Activated T-helper 1 cell treated with anti-CD3 and anti-CD28 coated beads, Interleukin-2, amount 50 U/mL, for 16 hours (primary cell): ENCODE measurements at places on chromosomes 7 and 10.

GRCh38 chr7:133975130-133975529 is 152.0 kb upstream of the LRGUK start:
- no peak for DNase-seq

DNA sequence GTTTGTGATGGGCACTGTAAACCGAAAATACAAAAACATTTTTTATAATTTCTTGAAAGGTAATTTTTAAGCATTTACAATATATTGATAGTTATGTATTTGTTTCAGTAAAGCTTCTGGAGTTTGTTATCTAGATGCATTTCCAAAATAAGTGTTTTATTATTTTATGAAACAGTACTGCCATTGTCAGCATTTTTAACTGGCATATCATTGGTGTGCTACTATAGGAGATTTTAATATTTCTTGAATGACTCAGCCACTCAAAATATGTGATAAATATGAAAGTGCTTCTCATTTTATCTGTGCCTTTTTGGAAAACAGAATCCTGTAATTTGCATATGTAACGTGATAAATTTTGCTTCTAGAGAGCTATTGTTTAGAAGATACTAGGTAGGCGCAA is 97.9 kb downstream of the ANKIB1 start:
- DNase-seq = no peak

DNA sequence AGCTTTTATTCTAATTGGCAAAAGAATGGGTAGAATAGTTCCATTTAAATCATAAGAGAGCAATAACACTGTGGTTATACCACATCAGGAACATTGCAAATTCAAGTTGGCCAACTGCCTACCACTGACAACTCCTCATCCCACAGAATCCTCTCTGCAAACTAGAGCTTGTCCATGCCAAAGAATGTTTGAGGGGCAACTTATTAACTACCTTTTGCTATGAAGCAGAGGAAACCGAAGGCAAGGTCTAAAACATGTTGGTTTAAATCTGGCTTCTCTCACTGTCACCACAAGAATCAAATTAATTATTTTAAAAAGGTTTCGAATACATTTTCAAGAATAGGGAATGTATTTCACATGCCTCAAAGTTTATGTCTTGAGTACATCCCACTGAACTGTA is 36.0 kb downstream of the RHOBTB1 start:
- DNase-seq = no peak

DNA sequence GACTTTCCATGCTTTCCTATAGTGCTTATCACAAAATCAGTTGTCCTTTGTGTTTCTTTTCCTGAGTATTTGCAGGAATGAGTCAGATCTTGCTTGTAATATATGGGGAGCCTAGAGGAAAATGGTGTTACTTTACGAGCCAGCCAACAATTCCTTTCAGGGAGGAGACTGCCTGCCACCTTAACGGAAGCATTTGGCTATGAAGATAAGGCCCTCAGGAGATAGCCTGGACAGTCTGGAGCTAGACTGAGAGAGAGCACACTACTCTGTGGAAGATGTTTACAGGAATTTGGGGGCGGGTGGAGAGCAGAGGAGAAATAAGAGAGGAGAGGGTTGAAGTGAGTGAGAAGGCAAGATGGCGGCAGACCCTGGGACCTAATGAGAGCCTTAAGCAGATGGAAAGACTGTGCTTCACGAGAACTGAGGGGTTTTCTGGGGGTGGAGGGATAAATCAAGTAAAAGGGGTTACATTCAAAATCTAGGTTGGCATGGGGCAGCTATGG is 126.3 kb downstream of the SNX10 start:
- no peak for DNase-seq

DNA sequence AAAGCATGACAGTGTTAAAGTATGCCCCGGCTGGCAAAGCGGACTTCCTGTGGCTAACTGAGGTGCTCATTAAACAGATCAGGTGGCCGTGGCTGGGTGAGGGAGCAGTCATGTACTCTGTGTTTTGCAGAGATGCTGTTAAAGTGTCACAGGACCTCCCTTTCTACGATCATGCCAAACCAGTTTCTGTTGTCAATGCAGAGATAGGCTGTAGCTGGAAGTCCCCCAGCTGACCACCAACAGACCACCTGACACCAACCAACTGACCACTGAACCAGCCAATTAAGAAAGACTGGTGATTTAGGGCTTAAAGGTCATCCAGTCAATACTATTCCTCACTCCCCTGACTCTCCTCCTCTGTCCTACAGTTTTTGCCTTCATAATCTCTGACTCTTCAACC is 431.1 kb upstream of the LRGUK start:
- no peak for DNase-seq

GRCh38 chr10:132498562-132499366 is 38.8 kb upstream of the INPP5A start:
- no peak for DNase-seq

- DNase-seq = no peak
Measured at GRCh38 chr7:111931016-111931517, 275.1 kb downstream of the DOCK4 start.

- DNase-seq = no peak
Measured at GRCh38 chr10:132438091-132439024, 41.4 kb downstream of the PWWP2B start.

DNA sequence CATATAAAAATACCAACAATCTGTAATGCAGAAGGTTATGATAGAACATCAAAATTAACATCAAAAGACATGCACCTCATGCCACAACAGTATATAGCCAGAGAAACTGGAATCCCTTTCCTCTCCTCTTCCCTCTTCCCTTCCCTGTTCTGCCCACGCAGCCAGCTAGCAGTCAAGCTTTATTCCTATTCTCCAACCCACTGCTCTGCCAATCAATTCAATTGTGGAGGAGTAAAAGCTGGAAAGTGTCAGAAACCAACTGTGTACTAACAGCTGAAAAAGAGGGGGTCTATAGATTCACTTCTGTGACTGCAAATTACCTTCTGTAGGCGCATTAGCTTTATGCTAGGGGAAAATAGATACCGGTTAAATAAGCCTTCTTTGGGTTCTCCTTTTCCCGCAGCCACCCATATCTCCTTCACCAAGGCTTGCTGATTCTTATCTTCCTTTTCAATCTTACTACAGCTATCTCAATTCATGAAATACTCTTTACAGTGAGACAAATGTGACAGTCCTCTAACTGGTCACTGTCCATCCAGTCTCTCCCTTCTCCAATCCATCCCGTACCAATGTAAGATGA is 16.3 kb downstream of the ABI1 start:
- DNase-seq = no peak

- no peak for DNase-seq
Measured at GRCh38 chr10:142371-142770, 7.1 kb downstream of the ZMYND11 start.

- no peak for DNase-seq
Measured at GRCh38 chr10:71065659-71066058, 146.7 kb upstream of the UNC5B start.

DNA sequence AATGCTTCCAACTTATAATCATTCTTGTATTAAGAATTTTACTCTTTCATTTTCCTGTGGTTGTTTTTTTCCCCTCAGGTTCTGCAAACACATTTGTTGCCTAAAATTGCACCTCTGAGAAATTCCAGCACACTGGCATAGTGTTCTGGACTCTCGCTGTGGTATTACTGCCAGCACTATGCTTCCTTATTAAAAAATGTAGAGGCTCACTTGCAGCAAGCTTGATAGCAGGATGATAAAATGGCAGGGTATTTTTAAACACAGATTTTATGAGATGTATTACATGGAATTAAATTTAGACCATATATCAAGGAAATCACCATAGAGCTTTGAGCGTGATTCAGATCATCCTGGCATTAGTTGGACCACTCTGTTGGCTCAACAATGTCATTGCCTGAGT is 416.7 kb upstream of the AKR1E2 start:
- DNase-seq = no peak

DNA sequence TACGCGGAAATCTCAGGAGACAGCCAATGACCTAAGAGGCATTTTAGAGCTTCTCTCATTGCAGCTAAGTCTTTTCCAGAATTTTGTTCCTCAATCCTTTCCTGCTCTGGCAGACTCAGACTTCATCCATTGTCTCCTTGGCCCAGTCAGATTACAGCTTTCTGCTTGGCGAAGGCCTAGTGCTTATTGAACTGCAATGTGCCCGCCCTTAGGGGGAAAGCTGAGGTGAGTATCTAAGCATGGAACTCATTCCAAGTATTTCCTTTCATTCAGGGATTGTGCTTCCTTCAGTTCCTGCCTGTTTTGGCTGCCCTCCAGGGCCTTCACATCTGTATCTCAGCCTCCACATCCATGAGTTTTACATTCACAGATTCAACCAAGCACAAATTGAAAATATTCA is 37.5 kb downstream of the PRLHR start:
- DNase-seq = no peak

GRCh38 chr10:43801626-43802025 is 152.9 kb upstream of the ZNF32 start:
- DNase-seq = no peak

DNA sequence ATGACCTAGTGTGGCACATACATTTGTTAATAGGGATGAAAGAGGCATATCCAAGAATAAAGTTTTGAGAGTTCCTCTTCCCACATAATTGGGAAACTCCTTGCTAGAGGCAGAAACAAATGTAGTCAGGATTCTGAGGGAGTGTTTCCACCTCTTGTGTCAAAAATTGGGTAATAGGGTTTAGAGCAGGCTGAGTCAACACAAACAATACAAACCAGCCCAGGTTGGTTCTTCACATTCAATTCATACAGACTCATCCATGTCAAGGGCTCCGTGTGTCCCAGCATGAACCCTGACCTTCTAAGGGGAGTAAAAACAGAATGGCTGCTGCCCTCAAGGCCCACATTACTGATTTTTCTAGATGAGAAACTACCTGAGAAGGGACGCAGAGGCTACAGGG is 75.3 kb downstream of the GLI3 start:
- DNase-seq = no peak

DNA sequence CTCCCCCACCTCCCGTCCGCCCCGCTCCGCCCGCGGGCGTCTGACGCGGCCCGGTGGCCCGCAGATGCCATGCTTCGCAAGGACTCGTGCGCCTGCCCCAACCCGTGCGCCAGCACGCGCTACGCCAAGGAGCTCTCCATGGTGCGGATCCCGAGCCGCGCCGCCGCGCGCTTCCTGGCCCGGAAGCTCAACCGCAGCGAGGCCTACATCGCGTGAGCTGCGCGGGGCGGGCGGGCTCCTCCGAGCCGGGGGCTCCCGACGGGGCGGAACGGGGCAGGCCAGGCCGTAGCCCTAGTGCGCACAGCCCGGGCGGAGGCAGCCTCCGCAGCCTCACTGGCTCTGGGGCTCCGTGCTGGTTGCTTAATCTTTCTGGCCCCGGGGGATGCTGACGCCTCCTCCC is 2.8 kb downstream of the ASIC3 start:
- no peak for DNase-seq
